ENCODE measurements at places on chromosomes 1 and 21. TPM values are rescaled to one million over a fixed set of nuclear protein-coding genes. Genes with fewer than 3 reads are reported as not detected.

The LCE2C gene
- total RNA-seq, result not detected

The KCNC4 gene
- total RNA-seq, result 4.5 TPM

The ARHGEF16 gene
- total RNA-seq, result 12.2 TPM

The RSPH1 gene
- 1.0 TPM for total RNA-seq

The CYYR1 gene
- total RNA-seq, result 18.2 TPM

The BGLAP gene
- total RNA-seq, result 3.0 TPM

The SLC35F3 gene
- 2.6 TPM for total RNA-seq

The MAP3K6 gene
- total RNA-seq, result 12.9 TPM

The S100A16 gene
- total RNA-seq, result 7.1 TPM

The NLRP3 gene
- 0.07 TPM for total RNA-seq

The LINGO4 gene
- total RNA-seq, result not detected

The LRRC8D gene
- total RNA-seq, result 44.9 TPM

The TRIM63 gene
- not detected for total RNA-seq

The ENAH gene
- total RNA-seq, result 181 TPM

The MIGA1 gene
- 8.0 TPM for total RNA-seq

The MRAP gene
- not detected for total RNA-seq

The GNG4 gene
- total RNA-seq, result 38.2 TPM

The RGS7 gene
- 0.65 TPM for total RNA-seq

The OLFML3 gene
- 4.3 TPM for total RNA-seq

The IL24 gene
- not detected for total RNA-seq

The OXCT2 gene
- 0.77 TPM for total RNA-seq

The TRIM67 gene
- 1.6 TPM for total RNA-seq

The PCSK9 gene
- total RNA-seq, result 23.7 TPM

The OPTC gene
- not detected for total RNA-seq

The ANGPTL3 gene
- not detected for total RNA-seq

The ITGB2 gene
- total RNA-seq, result 0.89 TPM

The CA6 gene
- not detected for total RNA-seq

The LCE1B gene
- not detected for total RNA-seq

The IL12RB2 gene
- 0.36 TPM for total RNA-seq

The ST3GAL3 gene
- total RNA-seq, result 34.8 TPM

The KIF26B gene
- total RNA-seq, result 6.2 TPM

The HJV gene
- not detected for total RNA-seq

The NPHS2 gene
- total RNA-seq, result not detected

The LCE6A gene
- not detected for total RNA-seq

The SH2D1B gene
- total RNA-seq, result not detected

The EDARADD gene
- total RNA-seq, result 3.0 TPM

The STPG1 gene
- 7.7 TPM for total RNA-seq

The RORC gene
- not detected for total RNA-seq

The CD160 gene
- total RNA-seq, result not detected

The AUNIP gene
- total RNA-seq, result 13.6 TPM

The GPR61 gene
- not detected for total RNA-seq

The RNU1-4 gene
- total RNA-seq, result 2,478 TPM
